Activated CD8-positive, alpha-beta memory T cell treated with anti-CD3 and anti-CD28 coated beads for 24 hours (primary cell): ENCODE measurements at places on chromosomes 13 and 19.

DNA sequence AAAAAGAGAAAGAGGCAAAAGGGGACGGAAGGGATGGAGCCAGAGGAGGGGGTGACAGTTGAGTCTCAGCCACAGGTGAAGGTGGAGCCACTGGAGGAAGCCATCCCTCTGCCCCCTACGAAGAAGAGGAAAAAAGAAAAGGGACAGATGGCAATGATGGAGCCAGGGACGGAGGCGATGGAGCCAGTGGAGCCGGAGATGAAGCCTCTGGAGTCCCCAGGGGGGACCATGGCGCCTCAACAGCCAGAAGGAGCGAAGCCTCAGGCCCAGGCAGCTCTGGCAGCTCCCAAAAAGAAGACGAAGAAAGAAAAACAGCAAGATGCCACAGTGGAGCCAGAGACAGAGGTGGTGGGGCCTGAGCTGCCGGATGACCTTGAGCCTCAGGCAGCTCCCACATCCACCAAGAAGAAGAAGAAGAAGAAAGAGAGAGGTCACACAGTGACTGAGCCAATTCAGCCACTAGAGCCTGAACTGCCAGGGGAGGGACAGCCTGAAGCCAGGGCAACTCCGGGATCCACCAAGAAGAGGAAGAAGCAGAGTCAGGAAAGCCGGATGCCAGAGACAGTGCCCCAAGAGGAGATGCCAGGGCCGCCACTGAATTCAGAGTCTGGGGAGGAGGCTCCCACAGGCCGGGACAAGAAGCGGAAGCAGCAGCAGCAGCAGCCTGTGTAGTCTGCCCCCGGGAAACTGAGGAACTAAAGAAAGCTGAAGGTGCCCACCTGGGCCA lies 2.5 kb downstream of the POLR1G start:
- DNase-seq: no peak

GRCh38 chr13:30681843-30682242 lies 53.5 kb upstream of the ALOX5AP start:
- no peak for DNase-seq

DNA sequence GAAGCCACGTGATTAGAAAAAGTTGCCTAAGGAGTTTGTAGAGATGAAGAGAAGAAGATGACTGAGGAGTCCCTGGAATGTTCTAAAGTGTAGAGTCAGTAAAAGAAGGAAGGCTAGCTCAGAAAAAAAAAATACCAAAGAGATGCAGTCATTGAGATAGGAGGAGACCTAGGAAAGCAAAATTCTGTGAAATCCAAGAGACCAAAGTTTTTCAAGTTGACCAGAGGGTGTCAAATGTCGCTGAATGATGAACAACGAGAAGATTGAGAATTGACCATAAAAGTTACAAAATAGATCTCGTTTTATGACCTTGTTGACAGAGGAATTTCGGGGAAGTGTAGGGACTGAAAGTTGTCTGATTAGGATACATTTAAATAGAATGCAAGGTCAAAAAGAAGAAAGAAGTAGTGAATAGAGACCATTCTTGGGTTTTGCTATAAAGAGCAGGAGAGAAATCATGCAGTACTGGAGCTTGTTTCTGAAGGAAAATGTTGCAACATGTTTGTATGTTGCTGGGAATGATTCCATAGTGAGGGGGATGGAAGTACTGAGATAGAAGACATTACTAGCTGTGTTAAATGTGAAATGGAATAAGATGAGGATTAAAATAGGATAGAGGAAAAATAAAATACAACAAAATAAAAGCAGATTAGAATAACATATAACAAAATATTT lies 30.2 kb upstream of the HTR2A start:
- no peak for DNase-seq

GRCh38 chr19:55492362-55492944 lies 4.2 kb downstream of the SSC5D start:
- DNase-seq: no peak

DNA sequence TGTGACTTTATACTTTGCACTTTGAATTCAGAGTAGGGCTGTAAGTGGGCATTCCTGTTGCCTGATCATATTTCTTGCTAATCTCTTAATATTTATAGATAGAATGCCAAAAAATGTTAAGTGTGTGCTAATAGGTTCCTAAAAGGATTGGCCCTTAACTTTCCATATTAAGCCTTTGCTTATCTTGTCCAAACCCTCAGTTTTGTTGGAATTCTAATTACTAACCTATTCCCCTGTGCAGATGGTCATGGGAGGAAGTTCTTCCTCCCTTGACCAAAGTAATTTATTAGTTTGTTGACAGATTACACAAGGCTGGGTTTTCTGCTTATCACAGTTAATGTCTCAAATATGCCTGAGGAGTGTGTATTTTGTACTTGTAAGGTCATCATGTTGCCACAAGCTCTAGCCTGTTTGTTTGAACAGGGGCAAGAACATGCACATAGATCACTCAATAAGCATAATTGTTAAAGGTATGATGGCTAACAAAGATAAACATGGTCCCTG lies 541.1 kb upstream of the SPRY2 start:
- DNase-seq: no peak
